RCC 7860 (cell line): ENCODE measurements at places on chromosomes 1 and 21.

DNA sequence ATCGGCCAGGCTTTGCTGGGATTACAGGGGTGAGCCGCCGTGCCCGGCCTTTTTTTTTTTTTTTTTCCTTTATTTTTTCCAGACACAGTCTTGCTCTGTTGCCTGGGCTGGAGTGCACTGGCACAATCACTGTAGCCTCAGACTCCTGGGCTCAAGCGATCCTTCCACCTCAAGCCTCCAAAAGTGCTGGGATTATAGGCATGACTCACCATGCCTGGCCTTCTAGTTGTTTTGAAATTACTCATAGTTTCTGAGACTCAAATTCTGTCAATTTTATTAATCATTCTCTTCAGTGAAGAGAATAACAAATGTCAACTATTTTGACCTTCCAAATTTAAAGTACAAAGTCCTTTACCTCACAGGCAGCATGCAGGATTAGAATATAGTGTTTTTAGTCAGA lies 374.5 kb downstream of the PLA2G4A start:
- peak; percentile 59 for DNase-seq

- DNase-seq: no peak
Measured at GRCh38 chr1:34994878-34995277, 9.7 kb upstream of the TMEM35B start.

GRCh38 chr1:200226268-200226968 lies 183.4 kb downstream of the ZNF281 start:
- no peak for DNase-seq

DNA sequence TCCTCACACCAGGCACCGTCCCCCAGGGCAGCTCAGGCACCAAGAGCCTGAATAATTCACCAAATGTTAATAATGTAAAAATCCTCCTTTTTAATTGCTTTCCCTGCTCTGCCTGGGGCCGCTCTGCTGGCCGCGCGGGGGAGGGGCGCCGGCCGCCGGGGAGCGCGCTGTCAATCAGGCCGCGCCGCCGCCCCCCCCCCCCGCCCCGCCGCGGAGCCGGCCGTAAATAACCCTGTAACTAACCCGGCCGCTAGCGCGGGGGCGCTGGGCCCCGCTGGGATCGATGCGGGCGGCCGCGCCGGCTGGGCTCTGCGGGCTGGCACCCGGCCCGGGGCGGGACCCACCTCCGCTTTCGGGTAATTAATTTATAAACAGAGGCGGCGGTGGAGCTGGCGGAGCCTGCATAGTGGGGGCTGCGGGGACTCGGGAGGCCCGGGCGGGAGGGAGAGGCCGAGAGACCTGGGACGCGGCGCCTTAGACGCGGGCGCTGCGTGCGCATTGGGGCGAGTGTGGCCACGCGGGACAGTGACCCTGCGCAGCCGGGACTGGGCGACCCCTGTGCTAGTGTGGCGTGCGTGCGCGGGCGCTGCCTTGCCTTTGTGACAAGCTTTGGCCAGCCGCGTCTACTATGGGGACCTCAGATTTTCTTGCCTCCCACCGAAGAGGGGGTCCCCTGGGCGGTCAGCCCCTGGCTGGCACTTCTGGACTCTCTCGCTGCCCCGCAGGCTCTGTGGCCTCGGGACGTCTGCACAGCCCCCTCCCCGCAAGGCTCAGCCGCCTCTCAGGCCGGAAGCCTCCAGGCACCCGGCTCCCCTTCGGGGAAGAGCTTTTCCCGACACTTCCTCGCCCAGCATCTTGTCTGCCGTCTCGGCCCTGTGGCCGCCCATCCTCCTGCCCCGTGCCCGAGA lies 16.6 kb downstream of the SAMD11 start:
- DNase-seq: peak; percentile 87

GRCh38 chr1:43345120-43345519 lies 7.5 kb downstream of the MPL start:
- DNase-seq: no peak

- DNase-seq: no peak
Measured at GRCh38 chr1:93331412-93331811, 14.3 kb upstream of the DR1 start.

DNA sequence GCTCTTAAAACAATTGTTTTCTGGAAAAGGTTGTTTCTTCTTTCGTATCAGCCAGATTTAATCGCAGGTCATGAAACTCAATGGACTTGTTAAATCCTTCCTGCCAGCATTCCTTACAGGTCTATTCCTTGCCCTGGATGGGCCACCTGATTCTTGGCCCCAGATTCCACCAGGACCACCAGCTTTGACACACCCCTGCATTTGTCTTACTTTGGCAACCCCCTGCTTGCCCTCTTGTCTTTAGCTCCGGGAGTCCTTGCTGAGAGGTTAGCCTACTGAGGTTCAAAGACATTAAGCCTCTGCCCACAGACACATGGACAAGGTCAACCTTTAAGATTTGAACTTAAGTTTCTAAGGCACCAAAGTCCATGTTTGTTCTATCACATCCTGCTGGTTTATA lies 27.1 kb upstream of the DAB1 start:
- DNase-seq: no peak

- DNase-seq: peak; percentile 57
Measured at GRCh38 chr21:39430457-39430856, 15.1 kb downstream of the LCA5L start.

DNA sequence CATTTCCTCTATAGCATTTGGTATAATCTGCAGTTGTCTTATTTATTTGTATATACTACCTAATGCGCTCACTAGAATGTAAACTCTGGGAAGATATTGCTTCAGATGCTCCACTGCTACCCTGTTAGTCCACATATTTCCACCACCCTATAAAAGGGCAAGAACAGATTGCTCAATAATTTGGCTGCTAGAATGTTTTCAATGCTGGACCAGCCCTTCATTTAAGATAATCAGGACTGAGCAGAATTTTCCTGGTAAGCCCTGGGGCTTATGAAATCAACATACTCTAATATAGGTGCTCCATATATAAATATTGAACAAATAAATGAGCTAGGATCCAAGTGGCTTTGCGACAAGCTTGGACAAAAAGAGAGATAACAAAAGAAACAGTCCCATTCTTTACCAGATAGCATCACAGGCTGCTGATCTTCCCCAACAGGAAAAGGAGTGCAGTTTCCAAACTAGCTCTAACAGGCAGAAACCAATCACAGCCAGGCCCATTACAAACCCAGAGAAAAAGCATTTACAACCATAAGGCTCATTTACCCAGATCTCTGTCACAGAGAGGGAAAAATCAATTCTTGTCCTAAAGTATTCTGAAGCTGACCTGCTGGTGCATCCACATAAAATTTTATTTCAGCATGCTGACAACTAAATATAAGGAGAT lies 8.3 kb downstream of the BCAR3 start:
- no peak for DNase-seq

DNA sequence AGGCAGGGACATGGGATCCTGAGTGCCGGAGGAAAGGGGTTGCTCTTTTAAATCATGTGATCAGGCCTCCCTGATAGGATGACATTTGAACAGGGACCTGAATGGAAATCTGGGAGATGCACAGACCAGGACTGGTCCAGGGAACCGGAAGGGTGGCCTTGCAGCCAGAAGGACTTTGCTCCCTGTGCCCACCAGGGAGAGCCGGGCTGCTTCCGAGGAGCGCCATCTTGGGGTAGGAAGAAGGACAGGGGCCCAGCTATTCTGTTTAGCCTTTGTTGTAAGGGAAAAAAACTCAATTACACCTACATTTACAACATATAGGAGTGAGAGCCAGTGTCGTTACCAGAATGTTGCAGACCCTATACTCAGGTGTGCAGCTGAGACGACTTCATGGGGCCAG lies 5.5 kb downstream of the KLHDC7A start:
- no peak for DNase-seq

DNA sequence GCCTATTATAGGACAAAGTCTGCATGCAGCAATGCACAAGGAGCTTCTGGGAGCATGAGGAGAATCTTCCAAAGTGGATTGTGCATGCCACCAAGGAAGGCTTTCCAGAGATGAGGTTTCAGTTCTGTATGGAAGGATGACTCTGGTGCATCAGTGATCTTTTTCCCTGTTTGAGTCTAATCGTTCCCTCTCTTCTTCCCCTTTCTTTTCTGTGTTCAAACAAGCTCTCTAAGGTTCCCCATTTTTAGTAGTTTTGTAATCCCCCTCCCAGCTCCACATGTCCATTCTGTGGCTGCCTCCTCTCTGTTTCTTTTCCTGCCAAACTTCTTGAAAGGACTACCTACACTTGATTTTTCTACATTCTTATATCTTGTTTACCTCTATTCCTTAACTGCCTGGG lies 43.3 kb upstream of the USP25 start:
- DNase-seq: no peak

GRCh38 chr1:168312718-168313604 lies 32.3 kb downstream of the TBX19 start:
- DNase-seq: peak; percentile 49

GRCh38 chr1:205346956-205347574 lies 9.7 kb downstream of the KLHDC8A start:
- DNase-seq: peak; percentile 86

DNA sequence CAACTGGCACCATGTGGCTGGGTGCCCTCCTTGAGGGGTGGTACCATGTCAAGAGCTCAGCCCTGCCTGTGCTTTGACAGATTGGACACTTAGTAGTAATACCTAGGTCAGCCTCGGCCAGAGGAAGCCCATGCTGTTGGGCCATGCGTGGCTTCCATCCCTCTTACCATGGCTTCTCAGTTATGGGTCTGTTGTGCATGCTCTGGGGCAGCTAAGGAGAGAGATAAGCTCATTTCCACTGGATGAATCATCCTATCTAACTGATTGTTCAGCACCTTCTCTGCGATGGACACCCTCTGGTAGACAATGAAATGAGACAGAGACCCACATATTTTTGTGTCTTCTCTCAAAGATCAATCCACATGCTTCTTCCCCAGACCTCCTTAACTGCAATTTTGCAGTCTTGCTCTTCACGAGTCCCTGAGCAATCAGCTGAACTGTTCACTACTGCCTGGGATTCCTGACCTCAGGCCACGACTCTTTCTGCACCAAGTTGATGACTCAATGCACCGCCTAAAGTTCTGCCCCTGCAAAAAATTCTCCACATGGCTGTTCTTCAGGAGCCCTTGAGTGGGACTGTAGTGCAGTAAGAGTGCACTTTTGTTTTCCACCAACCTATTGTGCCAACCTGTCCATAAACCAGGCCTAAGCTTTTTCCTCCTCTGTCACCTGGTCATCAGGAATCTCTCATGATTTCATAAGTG lies 6.9 kb upstream of the TRIM62 start:
- DNase-seq: no peak

DNA sequence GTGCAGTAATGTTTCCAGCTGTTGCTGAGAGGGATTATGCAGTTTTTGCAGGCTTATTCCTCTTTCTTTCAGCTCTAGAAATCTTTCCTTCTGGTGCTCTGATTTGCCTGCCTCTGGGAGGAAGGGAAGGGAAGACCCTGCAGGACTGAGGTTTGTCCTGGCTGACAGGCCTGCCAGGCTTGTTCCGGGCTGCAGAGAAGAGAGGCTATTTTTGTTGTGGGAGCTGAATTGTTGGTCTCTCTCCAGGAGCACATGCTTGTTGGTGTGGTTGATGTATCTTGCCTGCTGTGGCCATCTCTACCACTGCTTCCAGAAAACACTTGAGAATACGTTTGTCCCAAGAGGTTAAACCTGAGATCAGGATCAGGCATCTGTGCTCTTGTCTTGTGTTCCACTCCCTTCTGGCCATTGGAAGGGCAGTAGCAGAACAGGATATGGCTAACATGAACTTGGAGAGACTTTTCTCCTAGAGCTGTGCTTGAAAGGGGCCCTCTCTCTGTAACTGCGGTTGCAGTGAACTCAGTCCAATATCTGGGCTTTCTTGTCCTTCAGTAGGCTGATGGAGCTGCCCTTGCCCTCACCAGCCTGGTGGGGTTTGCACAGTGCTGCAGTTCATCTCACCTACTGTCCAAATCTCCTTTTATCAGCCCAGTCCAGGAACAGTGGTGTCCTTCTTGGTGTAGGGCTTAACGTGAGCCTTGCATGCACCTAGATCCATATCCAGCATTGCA lies 21.5 kb upstream of the SLC25A34 start:
- DNase-seq: no peak

GRCh38 chr21:43759651-43760050 lies 16.5 kb downstream of the CSTB start:
- no peak for DNase-seq

GRCh38 chr1:240426051-240426450 lies 185.9 kb downstream of the GREM2 start:
- no peak for DNase-seq

DNA sequence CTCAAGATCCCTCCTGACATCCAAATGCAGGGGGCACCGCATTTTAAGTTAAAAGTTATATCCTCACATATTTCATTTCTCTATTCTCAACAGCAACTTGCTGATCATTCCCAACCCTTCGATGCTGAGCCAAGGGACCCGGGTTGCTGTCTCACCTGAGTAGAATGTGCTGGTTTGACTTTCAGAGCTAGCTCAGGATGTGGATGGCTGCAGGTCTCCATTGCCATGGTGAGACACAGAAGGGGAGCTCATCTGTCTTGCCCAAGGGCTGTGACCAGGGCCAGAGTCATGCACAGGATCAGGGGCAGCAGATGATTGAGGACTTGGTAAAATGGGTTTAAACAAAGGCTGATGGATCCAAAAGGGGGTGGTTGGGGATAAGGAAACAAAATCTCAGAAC lies 112.1 kb downstream of the HMGB4 start:
- no peak for DNase-seq

DNA sequence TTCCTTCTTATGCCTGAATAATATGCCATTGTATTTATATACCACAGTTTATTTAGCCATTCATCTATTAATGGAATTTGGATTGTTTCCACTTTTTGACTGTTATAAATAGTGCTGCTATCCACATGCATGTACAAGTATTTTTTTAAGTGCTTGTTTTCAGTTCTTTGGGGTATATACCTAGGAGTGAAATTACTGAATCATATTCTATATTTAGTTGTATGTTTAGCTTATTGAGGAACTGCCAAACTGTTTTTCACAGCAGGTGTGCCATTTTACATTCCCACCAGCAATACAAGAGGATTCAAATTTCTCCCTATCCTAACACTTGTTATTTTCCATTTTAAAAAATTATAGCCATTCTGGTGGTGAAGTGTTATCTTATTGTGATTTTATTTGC lies 7.6 kb upstream of the HJV start:
- DNase-seq: no peak

DNA sequence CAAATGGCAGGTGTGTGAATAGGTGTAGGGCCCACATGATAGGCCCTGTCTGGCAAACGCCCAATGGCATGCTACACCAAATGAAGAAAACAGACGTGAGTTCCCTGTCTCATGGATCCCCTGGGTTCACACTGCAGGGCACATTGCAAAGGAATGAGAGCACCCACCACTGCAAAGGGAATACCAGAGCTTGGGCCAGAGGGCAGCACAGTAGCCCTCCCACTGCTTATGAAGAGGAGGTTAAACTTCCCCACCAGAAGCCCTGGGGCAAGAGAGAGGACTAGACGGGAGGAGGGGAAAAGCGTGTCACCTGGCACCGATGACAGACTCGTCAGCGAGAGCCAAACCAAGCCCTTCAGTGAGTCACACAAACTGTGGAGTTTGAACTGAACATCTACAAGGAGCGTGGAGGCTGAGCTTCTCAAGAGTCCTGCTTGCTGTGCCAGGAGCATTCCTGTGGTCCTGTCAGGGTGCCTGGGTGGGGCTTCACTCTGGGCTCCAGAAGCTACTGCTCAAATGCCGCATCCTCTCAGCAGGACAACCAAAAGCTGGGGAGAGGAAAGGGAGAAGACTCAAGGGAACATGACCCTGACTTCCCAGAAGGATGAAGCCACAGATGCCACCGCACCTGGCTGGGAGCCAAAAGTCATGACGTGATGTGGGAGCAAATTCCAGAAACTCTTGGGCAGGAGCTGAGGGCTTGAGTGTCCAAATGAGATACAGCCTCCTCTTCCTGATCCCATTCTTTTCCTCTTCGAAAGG lies 61.1 kb downstream of the TOMM20 start:
- peak; percentile 100 for DNase-seq
